EH (cell line): ENCODE measurements at places on chromosomes 3 and 15.

DNA sequence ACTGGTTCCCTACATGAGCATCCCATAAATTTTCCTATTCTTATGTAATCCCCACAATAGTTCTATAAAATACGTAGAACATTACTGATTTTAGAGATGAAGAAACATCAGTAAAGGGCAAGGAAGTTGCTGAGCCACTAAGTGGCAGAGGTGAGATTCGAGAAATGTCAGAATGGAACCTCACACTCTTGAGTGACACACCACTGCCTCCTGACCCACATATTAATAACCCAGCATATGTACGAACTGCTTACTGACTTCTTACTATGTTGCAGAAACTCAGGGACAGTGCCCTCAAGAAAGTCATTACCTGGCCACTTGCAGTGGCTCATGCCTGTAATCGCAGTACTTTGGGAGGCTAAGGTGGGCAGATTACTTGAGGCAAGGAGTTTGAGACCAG, 1022.4 kb downstream of the FHIT start:
- DNase-seq = no peak

GRCh38 chr3:43953814-43954692, 263.3 kb downstream of the ABHD5 start:
- DNase-seq = peak; percentile 50

GRCh38 chr3:14879211-14879874, 60.6 kb downstream of the FGD5 start:
- DNase-seq = no peak

- peak; percentile 65 for DNase-seq
Measured at GRCh38 chr3:116059421-116060096, 385.7 kb downstream of the LSAMP start.

GRCh38 chr3:85560088-85560785, 601.4 kb downstream of the CADM2 start:
- no peak for DNase-seq

GRCh38 chr3:4637265-4637664, 144.1 kb downstream of the ITPR1 start:
- no peak for DNase-seq

DNA sequence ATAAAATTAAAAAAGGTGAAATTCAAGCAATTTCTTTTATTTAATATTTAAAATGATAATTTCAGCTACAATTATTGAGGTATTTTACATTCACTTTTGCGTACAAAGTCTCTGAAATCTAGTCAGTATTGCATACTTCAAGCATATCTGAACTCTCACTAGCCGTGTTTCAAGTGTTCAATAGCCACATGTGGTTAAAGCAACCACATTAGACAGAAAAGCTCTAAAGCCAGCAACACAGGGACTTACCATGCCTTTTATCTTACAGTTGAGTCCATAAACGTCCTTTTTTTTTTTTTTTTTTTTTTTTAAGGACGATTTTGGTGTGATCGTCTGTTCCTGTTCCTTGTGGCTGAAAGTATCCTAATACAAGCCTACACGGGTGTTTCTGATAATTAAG, 257.0 kb upstream of the RGMA start:
- DNase-seq = no peak

DNA sequence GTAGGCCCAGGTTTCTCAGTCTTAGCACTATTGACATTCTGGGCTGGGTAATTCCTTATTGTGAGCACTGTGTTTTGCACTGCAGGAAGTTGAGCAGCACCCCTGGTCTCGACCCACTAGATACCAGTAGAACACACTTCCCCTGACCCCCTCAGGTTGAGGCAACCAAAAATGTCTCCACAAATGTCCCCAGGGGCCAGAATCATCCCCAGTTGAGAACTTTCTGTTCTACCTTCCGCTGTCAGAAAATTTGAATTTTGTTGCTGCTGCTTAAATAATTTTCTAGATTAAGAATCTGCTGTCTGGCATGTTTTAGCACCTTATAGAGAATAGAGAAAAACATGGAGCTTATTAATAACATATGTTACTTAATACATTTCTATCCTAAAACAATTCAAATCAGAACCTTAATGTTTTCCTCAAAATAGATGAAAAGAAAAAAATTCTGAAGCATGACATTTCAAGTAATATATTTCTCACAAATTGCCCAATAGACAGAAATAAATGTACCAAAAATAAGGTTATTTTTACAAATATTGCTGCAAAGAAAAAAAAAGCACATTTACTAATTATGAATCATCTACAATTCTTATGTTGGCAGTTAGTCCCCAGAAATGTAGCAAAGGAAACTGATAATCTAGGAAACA, 13.2 kb upstream of the THRB start:
- DNase-seq = no peak

DNA sequence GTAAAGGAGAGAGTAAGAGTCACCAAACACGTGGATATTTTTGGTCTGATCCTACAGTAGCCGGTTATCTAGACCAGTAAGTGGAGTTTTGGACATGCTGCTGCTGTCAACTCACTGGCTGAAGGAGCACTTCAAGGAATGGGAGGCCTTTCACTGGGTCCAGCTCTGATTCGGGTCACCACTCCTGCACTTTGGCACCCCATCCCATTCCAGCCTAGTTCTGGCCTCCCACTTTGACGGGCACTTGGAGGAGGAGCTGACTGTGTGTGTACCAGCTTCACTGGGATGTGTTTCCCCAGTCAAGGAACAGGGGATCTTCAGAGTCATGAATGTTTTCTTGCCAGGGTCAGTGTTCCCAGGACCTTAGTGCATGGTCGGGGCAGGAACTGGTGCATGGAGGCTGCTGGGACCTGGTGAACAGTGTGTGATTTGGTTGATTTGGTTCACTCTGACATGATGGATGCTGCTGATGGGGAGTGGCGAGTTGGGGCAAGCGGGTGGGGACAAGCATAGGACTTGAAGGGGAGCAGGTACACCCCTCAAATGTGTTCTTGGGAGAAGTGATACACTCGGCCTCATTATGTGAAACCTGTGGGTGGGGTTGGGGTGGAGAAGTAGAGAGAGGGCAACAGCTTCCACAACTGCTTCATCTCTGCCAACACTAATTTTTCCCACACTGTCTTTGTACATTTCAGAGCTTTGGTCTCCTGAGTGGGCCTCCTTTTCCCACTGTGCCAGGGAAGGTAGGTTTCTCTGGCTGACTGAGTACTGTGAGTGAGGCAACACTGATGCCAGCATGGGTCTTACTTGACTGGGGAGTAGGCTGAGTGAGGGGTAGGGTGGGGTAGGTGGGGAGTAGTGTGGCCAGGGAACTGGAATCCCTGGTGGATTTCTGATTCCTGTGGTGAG, 64.0 kb downstream of the RGMA start:
- no peak for DNase-seq

DNA sequence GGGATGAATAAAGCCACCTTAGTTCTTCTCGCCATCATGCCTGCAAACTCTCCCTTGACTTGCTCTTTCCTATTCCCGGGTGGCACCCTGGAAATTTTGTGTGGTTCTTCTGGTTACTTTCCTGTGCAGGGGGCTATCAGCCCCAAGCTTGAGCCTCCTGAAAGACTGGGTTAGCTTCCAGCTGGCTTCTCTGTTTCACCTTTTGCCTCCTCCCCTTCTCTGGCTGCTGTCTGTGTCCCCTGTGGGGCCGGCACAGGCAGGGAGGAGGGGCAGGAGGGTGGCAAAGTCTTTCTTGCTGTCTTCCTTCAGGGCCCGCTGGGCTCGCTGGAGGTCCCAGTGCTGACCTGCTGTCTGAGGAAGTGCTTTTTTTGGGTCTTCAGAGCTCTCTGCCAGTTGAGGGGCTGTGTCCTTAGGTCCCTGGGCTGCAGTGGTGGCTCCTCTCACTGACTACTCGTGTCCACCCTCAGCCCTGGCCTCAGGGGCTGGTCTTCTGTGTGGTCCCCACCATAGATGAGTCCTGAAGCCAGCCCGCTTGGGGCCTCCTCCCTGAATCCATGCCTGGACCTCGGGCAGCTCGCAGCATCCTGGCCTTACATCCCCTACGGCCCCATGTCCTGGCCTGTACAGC, 196.5 kb downstream of the KLF13 start:
- DNase-seq = no peak

DNA sequence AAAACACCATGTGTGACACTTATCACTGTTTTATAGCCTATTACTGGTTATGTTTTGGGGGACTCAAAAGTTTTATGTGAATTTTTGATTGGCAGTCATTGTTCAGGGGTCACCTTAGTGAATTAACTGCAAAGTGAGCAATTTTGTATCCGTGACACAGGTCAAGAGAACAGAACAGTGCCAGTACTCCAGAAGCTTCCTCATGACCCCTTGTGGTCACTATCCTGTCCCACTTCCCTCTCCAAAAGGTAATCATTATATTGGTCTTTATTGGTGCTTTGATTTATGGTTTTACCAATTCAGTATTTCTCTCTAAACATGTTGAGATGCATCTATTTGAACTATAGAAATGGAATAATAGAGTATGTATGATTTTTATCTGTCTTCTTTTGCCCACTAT, 107.1 kb downstream of the STT3B start:
- DNase-seq = no peak

- peak; percentile 62 for DNase-seq
Measured at GRCh38 chr15:48989170-48989569, 25.5 kb upstream of the SHC4 start.

- DNase-seq = peak; percentile 48
Measured at GRCh38 chr3:141243271-141243707, 11.7 kb downstream of the PXYLP1 start.

DNA sequence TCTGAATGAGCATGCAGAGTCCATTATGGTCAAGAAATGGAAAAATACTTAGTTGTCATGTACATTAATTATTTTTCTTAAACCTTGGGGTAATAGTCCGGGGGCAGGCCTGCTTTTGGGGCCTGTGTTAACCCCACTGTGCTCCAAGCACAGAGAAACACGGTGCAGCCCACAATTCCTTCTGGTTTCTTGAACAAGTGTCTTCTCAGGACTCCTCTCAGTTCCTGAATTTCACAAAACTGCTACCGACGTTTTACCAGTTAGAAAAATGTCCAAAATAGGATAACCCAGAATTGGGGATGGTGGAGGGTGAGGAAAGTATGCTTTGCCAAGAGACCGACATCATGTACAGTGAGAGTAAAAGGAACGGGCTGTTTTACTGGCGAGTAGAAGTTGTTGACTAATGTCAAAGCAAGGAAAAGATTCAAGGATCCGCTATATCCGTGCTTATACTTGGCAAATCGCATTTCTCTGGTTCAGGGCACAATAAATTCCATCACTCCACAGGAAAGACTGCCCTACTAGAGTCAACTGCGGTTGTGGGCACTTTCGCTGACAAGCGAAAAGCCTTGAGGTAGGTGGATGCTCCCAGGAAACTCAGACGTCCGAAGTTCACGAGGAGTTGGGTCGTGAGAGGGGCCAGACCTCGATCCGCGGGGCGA, 495 bp upstream of the NXPE3 start:
- DNase-seq = no peak

GRCh38 chr3:195046441-195046840, 224.5 kb downstream of the XXYLT1 start:
- no peak for DNase-seq

DNA sequence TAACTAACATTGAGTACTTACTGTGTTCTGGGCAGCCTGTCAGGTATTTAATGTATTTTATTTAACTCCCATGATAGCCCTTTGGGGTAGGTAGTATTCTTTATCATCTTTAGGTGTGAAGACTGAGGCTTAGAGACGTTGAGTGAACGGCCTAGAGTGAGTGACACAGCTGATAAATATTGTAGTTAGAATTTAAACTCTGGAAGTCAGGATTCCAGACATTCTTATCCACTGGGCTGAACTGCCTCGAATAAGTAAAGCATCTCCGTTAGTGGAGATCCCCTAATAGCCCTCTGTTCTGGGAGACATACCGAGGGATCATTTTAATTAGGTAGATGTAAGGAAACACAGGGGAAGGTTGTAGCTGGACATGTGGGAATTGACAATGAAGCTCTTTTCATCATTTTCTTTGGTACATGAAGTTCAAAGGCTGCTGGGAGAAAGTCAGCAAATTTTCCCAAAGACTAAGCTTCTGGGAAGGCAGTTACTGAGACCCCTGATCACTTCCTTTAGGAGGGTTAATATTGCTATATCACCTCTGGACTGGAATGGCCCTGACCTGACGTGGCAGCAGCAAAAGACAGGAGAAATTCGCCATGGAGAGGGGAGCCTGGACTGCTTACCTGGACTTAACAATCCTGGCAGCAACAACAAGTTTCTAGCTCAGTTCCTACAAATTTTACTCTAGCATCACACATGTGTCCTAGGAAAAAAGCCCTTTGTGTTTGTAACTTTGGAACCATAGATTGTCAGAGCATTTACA, 11.7 kb upstream of the PDCD6IP start:
- peak; percentile 76 for DNase-seq

DNA sequence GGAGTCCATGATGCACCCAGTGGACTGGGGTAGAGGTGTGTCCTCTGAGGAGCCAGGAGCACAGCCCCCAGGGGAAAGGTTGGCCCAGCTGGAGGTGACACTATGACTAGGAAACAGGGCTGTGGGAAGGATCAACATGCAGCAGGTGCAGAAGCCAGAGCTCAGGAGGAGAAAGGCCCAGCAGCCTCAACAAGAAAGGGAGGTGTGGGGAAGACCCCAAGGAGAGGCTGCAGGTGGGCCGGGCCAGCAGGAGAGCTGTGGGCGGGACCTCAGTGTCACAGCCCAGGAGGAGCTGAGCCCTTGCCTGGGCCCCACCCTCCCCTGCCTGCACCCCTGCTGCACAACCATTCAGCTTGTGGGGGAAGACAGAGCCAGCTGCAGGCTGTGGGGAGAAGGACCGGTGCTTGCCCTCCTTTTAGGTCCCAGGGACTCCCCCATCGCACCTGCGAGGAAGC, 18.4 kb upstream of the KLF13 start:
- no peak for DNase-seq

DNA sequence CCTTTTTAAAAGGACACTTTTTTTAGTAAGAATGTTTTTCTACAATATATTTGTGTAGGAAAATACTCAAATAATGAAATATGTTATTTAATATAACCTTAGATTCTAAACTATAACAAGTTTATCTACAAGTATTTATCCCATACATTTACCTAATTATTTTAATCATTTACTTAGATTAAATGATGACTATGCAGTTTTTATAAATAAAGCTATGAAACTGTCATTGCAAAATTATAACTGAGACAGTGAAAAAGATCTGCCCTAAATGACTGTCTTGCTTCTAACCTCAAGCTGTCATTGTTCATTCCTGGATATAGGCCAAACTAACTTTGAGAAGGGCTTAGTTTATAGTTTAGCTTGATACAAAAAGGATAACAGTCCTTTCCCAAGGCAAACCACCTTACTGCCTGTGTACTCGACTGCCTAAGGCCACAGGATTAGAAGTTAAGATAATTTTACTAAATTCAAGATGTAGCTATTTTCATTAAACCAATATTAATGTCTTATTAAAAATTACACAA, 84.1 kb downstream of the GLDN start:
- peak; percentile 3 for DNase-seq

DNA sequence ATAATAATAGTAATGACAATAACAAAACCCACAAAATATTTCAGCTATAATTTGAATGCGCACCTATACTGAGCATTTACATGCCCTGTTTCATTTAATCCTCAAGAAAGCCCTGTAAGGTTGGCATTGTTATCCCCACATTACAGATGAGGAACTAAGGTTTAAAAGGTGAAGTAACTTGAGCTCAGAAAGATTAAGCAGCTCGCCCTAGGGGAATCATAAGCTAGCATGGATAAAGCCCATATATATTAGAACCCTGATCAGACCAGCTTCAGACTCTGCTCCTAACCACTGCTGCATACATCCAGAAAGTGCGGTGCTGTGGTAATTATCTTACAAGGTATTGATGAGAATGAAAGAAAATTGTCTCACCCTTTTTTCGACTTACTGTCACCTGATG, 141.1 kb upstream of the CGNL1 start:
- DNase-seq = no peak
